Activated CD4-positive, alpha-beta T cell treated with anti-CD3 and anti-CD28 coated beads for 24 hours (primary cell): ENCODE measurements at places on chromosomes 7 and 10.

DNA sequence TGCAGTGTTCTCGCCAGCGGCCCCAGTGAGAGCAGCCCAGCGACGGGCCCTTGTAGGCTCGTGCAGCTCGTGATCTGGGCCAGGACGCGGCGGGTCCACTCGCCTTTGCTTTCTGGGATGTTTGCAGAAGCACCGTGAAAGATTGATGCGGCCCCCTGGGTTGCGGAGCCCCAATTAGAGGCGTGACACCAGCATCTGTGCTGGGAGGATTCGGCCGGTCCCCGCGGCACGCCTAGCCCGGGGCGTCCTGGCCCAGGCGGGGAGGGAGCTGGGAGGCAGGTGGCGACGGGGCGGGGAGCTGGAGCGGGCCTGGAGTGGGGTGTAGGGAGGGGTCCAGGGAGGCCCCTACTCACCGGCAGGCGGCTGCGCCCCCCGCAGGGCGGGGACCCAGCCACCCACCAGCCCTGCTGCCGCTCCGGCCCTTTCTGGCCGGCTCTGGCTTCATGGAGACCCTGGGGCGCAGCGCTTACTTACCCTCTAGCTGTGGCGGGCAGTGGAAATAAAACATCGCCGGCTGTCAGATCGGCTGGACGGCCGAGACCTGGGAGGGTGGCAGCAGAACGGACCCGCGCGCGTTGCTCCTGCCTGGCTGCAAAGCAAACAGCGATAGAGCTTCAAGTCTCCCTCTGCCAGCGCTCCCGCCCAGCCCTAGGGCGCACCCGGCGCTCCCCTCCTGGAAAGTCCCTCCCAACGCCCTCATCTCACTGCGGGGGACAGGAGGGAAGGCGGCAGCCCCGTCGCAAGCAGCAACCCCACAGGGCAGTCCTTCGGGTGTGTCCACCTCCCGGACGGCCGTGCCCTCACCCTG is 752 bp downstream of the DRGX start:
- DNase-seq, result no peak

GRCh38 chr10:86929468-86930380 is 27.7 kb downstream of the MMRN2 start:
- DNase-seq, result no peak

GRCh38 chr10:119190353-119190752 is 11.7 kb upstream of the PRDX3 start:
- DNase-seq, result no peak

GRCh38 chr7:89914711-89915110 is 239.6 kb upstream of the STEAP1 start:
- no peak for DNase-seq

GRCh38 chr7:114417290-114417689 is 2.7 kb downstream of the FOXP2 start:
- no peak for DNase-seq

DNA sequence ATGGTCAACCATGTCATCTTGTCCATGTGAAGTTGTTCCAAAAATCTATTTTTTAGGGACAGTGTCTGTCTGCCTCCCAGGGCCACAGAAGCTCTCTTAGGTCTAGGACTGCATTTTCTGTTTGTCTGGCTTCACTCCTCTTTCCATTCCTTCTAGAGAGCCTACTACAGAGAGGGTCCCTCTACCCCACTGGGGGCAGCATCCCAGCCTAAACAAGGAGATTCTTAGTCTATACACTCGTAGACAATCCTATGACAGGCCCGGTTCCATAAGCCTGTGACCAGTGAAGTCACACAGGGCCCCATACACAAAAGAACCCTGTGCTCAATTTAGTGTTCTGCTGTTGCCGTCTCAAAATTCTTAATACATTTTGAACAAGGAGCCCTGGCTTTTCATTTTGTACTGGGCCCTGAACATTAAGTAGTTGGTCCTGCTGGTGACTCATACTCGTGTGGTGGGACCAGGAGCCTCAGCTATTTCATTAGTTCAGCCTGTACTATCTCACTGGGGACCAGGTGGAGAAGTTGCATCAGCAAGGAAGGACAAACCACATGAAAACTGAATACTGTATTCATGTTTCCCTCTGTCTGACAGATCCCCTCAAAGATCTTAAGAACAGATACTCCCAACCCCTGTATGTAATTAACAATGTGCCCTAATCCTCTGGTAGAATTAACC is 23.5 kb upstream of the FAM180A start:
- no peak for DNase-seq

DNA sequence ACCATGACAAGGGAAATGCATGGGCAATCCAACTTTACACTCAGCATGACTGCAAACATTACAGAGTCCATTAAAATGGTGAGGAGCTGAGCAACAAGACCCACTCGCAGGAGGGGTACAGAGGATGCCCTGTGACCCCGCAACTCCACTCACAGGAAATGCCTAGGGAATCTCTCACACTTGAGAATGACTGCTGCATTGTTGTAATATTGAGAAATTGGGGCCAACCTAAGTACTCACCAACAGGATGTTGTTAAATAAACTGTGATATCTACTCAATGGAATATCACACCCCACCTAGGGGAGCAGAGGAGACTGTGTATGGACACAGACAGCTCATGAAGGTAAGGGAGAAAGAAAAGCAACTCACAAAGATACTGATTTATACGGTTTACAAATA is 53.4 kb upstream of the CAMK2B start:
- no peak for DNase-seq

GRCh38 chr10:74976565-74976964 is 134.9 kb upstream of the SAMD8 start:
- no peak for DNase-seq

DNA sequence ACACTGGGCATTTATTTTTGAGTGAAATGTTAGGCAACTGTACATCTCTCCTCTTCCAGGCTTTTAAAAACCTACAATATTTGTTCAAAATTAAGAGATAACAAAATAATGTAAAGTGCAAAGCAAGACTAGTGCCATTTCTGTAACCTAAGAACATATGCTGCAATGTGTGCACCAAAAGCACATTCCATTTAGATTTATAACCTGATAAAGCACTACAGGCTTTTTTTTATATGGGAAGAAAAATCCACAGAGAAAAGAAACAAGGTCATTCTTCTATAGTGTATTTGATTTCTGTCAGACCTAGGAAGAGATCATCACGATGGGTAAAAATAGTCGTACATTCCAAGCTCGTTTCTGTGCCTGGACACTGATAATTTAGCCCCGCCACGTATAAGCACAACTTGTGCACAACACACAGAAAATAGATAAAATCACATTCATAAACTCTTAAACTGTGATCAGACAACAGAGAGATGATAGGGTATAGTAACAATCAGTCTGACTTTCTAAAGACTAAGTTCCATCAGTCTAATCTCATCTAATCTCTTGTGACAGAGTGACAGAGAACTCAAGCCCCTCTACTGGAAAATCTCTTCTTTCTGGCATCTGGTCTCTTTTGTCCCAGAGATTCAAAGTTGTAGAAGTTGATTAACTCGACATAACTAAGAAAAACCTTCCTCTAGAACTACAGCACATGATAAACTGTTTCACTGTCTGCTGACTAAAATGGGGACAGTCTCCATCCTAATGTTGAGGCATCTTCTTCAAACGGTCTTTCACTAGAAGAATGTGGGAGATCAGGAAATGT is 6.7 kb downstream of the LAMB1 start:
- no peak for DNase-seq

DNA sequence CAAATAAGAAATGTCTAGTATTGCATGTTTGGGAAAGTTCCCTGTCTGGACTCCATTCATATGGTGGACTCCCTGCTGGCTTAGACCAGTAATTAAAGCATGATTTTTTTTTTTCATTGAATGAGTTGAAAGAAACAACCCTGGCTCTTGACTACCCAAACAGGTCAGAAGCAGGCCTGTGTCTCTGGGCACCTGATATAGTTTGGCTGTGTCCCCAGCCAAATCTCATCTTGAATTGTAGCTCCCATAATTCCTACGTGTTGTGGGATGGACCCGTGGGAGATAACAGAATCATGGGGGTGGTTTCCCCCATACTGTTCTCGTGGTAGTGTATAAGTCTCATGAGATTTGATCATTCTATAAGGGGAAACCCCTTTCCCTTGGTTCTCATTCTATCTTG is 206.2 kb downstream of the TMEM178B start:
- DNase-seq, result no peak

- no peak for DNase-seq
These were observed 4.1 kb downstream of the LBX1 start for GRCh38 chr10:101224910-101225823.

GRCh38 chr10:5590816-5591215 is 66.1 kb downstream of the CALML3 start:
- DNase-seq, result no peak

DNA sequence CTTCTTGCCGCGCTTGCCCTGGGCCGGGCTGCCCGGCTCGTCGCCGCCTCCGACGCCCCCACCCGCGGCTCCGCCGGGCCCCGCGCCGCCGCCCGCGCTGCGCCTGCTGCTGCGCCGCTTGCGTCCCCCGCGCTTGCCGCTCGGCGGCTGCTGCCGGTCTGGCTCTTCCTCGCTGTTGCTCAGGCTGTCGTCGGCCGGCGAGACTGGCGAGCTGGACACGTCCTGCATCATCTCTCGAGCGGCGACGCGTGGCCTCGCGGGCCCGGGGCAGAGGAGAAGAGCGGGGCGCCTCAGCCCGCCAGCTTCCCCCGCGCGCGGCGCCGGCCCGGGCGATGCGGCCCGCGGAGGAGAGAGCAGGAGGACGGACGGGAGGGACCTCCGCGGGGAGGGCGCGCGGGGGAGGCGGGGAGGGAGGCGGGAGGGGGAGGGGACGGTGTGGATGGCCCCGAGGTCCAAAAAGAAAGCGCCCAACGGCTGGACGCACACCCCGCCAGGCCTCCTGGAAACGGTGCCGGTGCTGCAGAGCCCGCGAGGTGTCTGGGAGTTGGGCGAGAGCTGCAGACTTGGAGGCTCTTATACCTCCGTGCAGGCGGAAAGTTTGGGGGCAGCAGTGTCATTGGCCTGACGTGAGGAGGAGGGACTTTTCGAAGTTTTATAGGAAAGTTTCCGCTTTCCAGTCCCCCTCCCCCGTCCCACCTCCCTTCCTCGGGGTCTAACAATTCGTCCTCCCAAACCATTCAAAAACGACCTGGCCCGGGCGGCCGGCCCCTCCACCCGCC is at the start of gene TWIST1:
Gene TWIST1 (minus strand): TSS at position 546 of the 779 bp plus-strand sequence. CDS start 315 bp downstream, at position 231.
- DNase-seq, result no peak

DNA sequence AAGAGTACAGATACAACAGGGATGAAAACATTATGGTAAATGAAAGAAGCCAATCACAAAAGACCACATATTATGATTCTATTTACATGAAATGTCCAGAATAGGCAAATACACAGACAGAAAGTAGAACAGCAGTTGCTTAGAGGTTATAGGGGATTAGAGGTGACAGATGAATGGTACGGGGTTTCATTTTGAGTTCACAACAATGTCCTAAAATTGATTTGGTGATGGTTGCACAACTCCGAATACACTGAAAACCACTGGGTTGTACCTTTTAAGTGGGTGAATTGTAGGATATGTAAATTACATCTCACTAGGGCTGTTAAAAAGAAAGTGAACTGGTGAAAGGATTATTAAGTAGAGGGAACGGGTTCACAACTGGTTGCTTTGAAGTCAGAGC is 76.3 kb upstream of the MRLN start:
- DNase-seq, result no peak

- no peak for DNase-seq
These were observed 5.2 kb downstream of the ADAP1 start for GRCh38 chr7:949021-949934.

DNA sequence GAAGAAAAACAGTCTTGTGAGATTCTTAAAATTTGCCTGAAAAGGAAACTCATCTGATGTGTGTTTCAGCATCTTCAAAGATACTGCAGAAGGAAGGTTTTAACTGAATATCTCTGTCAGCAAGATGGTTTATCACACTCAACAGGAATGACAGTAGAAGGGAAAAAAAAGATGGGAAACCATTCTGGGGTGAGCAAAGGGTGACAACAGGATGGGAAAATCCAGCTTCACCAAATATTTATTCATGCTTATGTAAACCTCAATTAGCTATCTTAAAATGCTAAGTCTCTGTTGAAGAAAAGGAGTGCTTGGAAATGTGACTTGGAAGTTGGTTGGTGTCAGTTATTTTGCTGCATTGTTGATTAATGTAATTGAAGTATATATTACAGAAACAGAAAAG is 82.2 kb downstream of the FZD1 start:
- DNase-seq, result no peak

- DNase-seq, result no peak
These were observed 86.9 kb downstream of the CXCL12 start for GRCh38 chr10:44297963-44298362.

GRCh38 chr10:102888048-102888447 is 18.8 kb downstream of the AS3MT start:
- DNase-seq, result no peak

- DNase-seq, result no peak
These were observed 28.0 kb downstream of the GRK5 start for GRCh38 chr10:119235356-119235755.

DNA sequence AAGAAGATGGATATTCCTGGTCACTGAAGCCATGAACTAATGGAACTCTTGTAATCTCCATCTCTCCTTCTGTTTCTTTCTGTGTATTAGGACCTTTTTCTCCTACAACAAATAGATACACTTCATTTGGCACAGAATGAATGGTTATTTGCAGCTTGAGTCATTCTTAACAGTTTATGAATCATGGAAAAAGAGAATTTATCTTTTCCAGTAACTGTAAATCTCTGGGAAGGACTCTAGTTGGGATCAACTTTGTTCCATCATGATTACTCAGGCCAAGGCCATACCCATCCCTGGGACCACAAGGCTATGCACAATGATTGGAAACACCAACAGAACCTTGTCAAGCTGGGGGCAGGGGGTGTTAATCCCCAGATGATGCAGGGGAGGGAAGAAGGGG is 36.1 kb upstream of the MDFIC start:
- no peak for DNase-seq

DNA sequence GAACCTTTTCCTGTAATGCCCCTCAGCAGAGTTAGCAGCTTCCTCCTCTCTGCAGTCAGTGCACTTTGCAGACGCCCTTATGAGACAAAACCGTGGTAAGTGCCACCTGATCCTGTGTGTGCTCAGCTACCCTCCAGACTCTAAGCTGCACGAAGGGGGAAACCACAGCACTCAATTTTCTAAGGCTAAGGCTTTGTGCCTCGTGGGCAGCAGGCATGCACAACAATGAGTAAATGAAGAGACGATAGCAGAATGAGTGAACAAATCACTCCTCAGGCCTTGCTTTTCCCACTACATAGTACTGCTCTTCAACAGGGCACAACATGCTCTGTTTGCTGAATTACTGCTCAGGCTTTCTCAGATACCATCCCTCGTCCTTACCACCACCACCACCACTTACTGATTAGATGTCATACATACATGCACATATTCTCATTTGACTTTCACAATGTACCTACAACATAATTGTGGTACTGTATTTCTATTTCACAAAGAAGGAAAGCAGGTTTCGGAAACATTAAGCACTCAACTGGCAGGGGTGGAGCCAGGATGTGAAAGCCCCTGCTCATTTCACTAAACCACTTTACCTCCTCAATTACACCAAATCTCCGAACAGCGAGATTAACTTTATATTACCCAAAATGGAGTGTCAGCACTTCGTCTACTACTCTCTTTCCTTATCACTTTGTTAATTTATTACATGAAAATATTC is 85.4 kb downstream of the ICA1 start:
- DNase-seq, result peak; percentile 30

GRCh38 chr7:54664235-54665228 is 94.5 kb downstream of the SEC61G start:
- DNase-seq, result no peak
